NCI-H1105 (cell line): ENCODE measurements at places on chromosomes 2 and 18.

GRCh38 chr2:19955544-19956422 lies 34.1 kb downstream of the WDR35 start:
- peak; percentile 32 for DNase-seq

DNA sequence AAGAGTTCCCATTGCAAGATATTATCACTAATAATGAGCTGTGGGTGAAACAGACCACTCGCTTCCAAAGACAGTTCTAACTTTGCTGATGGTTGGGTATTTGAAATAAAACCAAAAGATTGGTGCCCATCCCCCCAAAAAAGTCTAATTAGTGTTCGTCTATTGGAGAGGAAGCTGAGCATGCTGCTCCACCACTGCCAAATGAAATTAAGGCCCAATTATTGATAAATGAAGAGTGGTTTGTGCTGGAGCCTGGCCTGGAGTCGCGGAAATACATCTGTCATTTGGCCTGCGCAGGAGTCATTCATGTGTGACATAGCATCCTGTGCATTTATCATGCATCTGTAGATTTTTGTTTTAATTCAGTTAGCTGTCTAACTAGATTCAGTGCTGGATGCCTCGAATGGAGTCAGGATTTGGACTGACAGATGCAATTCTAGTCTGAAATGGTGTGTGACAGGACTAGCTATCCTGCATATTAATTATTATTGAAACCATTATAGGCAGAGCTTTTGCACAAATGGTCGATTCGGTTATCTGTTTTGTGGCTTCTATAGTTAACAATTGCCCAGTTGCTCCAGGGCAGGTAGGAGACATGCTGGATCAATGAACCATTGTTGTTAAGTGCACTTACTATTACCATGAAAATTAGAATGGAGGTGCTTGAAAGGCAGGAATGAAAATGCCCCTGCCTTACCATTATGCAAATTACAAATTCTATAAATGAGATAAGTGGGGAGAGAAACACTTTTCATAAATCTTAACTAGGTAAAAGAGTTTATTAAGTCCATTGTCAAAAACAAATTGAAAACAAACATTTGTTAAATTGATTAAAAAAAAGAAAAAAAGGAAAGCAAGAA lies 450.4 kb upstream of the TCF4 start:
- DNase-seq: peak; percentile 82

DNA sequence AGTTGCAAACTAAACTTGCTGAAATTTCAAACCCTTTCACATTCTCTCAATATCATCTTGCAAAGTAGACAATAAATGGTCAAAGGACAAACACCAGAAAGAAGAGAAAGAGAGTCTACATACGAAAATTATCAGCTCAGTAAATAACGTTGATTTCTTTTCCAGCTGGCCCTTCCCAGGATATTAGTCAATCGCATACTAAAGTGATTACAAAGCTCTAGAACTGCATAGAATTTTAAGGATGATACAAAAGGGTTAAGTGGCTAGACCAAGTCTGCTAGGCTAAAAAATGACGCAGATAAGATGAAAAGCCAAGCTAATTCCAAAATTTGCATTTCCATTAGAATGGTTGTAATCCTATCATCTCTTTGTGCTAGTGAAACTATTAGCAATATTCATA lies 405.7 kb downstream of the FBXO15 start:
- DNase-seq: no peak

- no peak for DNase-seq
Observed at GRCh38 chr18:22422909-22423548, 5.3 kb upstream of the CTAGE1 start.

DNA sequence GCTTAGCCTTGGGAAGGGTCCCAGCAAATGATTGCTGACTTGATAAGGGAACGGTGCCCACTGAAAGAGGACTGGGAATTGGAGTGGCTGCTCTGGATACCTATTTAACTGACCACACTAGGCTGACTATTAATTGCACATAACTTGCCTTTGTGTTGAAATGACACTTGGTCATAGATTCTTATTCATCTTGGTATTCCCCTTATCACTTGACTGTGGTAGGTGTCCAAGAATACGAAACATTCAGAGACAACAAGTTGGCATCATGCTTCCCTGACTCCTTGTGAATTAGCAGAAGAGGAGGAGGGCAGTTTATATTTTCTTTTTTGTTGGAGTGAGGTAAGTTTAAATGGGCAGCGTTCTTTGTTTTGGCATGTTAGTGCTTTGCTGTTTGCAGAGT lies 13.4 kb downstream of the FMNL2 start:
- DNase-seq: no peak

- no peak for DNase-seq
Observed at GRCh38 chr18:27803957-27804356, 373.0 kb downstream of the CDH2 start.
